ENCODE measurements at places on chromosomes 5 and 9.
A peak's percentile ranks its signal among the peaks of the same experiment; 100 is the strongest.

GRCh38 chr5:92505145-92505544 is 1075.9 kb downstream of the NR2F1-AS1 start:
- DNase-seq, result peak; percentile 34

DNA sequence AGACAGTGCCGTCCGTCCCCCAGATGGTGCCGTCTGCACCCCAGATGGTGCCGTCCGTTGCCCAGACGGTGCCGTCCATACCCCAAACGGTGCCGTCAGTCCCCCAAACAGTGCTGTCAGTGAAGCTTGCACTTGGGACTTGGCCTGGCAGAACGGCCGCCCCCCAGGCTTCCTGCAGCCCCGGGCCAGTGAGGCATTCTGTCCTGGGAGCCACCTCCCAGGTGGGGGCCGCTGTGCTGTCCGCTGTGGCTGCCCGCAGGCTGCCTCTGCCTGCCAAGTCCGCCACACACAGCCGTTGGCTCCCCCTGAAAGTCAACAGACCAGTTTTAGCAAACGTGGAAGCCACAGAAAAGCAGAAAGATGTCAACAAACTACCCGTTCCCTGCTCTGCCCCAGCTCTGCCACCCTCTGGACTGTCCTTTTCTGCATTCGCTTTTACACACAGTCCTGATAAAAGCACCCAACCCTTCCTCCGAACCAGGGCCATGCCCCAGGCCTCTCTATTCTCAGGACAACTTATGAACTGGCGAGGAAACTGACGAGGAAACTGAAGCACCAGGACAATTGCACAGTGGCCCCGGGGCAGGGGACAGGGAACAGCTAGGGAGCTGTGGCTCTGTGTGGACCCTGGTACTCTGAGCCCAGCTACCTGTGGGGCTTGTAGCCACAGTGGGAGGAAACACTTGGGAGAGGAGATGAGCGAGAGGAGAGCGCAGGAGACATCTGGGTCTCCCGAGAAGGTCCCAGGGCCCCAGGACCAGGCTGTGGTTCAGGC is 39.6 kb upstream of the RXRA start:
- no peak for DNase-seq

GRCh38 chr9:74960561-74960960 is 7.8 kb upstream of the C9orf40 start:
- DNase-seq, result peak; percentile 62

DNA sequence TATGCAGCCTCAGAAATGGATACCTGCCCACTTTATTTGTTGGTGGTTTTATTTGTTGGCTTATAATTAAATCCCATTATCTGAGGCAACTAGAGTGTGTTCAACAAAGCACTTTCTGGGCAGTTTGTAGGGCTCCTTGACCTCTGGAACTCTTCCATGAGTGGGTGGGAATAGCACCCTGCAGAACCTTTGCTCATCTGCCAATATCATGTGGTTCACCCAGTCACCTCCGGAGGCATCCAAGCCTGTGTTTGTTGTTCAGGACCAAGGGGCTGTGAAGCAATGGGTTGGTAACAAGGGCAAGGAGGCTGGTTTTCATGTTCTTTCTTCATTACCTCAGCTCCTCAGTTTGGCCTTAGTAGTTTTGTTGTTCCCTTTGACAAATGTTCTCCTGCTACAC is 314.0 kb downstream of the NDUFS4 start:
- peak; percentile 13 for DNase-seq

DNA sequence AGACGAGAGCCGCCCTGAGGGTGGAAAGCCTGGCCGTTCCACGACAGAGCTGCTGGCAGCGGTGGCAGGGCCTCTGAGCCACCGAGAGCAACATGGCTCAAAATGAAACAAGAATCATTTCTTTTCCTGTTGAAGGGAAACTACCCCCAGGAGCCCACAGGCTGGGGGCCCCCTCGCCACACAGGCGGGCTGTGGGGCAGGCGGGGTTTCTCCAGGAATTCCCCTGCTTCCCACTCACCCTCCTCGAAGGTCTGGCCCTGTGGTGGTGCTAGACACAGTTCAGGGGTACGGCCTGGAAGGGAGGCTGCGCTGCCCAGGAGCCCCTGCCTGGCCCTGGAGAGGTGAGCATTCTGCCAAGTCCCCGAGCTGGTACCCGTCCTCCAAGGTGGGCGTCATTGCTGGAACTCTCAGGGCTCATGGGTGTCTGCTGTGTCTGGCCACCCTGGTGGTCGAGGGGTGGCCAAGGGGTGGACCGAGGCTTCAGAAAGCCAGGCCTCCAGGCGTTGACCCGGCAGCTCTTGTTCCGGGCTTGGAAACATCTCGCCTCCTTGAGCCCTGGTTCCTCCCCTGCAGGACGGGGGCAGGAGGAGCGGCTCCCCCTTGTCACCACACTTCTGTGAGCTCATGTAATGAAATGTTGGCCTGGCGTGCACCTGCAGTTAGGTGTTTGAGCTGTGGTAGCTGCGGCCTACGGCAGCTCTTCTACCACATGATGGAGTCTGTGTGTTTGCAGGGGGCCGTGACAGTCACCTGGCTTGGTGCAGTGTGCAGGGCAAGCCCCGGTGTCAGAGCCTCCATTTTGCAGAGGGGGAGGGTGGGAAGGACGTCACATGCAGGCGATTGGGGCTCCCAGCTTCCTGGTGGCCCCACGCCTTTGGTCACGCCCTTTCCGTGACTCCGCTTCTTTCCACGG is 65.3 kb downstream of the RXRA start:
- DNase-seq, result no peak

DNA sequence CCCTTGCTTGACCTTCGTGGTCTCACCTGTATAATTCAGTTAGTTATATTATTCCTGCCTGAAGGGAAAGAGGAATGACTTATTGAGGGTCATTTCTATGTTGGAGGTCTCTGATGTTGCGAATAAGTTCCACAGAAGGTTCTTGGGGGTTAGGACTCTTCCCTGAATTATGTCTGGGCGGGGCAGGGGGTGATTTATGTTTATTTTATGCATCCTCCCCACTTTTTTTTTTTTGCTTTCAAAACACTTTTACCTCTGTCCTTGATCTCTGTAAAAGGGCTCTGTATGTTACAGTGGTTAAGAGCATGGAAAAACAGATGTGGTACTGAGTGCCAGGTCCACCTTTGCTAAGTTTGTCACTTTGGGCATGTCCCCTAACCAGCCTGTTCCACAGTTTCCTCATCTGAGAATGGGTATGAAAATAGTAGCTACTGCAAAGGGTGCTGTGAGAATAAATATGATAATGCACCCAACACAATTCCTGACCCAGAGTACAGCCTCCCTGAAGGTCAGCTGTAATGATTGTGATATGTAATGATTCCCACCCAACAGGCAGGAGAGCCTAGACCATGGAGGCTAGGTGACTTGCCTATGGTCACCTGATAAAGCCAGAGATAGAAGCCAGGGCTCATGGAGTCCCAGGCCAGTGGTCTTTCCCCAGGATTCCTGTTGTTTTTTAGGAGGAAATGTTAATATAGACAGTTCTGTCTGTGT is 54.8 kb downstream of the SLC22A5 start:
- DNase-seq, result no peak

DNA sequence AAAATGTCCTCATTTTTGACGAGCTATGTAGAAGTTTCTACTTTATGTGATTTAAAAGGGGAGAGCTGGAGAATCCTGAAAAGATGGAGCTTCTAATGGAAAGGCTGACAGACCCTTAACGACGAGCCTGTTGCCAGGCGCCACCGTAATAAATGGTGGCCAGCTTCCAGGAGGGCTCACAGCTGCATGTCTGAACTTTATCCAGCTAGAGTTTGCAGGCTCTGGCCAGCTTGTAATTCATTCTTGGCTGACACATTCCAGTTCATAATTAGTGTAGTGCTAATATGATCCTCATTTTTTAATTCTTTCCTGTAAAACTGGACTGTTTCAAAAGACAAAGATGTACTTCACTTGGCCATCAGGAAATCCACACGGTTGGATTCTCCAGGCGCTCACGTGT is 246.7 kb downstream of the GAS1 start:
- no peak for DNase-seq

GRCh38 chr5:1204693-1205242 is 3.4 kb downstream of the SLC6A19 start:
- peak; percentile 49 for DNase-seq

- no peak for DNase-seq
Observed at GRCh38 chr5:131671409-131671808, 36.4 kb upstream of the RAPGEF6 start.

- DNase-seq, result no peak
Observed at GRCh38 chr5:88116396-88116795, 152.2 kb downstream of the TMEM161B start.

GRCh38 chr9:106878934-106879333 is 16.0 kb downstream of the ZNF462 start:
- peak; percentile 61 for DNase-seq

DNA sequence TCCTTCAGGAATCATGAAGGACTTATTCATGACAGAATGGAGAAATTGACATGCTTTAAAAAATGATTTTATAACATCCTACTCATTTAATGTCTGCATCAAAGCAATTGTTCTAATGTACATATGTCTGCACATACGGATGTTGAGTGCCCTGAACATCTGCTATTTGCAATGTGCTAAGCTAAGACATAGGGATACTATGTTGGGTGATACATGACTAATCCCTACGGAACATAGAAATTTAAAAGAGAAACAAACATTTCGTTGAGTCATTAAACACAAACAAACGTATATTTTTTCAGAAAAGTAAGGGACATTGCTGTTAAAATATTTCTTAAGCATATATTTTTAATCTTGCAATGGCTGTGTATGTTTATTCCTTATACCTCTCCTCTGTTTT is 686.5 kb upstream of the ADAMTS16 start:
- no peak for DNase-seq

DNA sequence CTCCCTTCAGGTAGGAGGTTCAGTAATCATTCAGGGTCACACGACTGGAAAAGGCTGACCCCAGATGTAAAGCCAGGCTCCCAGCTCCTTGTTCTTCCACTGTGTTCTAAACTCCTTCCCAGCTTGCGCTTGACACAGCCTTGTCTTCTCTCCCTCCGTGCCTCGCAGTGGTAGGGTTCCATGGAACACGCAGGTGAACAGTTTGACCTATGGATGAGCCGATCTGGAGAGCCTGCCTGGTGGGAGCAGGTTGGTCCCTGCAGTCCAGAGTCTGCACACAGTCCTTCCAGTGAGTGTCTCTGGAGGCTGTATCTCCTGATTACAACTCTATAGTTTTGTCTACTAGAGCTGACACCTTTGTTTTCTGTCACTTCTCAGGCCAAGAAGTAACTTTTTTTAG is 85.9 kb downstream of the IQGAP2 start:
- no peak for DNase-seq

DNA sequence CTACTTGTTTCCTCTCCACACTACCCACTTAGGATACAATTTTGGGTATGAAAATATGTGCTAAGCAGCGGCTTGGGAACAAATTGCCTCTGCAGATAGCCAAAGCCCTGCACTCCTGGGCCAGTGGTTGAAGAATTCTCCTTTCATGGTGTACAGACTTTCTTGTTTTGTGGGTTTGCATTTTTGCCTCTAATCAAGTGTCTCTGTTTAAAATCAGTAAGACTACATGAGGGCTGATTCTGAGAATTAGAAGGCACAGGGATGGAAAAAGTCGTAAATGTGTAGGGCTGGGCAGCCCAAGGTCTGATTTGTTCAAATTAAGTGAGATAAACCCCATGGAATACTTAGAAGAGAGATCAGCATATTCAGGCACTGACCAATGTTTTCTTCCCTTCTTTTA is 103.7 kb upstream of the CD180 start:
- DNase-seq, result no peak

DNA sequence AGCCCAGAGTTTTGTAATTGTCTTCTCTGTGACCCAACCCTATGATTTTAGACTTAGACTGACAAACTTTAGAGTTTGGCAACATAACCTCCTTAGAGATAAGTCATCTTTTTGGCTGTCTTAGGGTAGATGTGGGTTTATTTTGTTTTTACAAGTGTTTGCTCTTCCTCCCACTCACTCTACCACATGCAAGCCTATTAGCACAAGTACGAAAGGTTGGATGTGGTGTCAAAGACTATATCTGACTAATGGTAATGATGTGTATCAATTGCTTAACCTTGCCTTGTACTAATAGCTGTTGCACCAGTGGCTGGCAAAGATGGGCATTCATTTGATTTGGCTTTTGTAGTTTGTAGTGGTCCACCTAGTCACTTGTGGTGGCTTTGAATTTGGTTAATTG is 46.5 kb downstream of the SLC25A46 start:
- no peak for DNase-seq

DNA sequence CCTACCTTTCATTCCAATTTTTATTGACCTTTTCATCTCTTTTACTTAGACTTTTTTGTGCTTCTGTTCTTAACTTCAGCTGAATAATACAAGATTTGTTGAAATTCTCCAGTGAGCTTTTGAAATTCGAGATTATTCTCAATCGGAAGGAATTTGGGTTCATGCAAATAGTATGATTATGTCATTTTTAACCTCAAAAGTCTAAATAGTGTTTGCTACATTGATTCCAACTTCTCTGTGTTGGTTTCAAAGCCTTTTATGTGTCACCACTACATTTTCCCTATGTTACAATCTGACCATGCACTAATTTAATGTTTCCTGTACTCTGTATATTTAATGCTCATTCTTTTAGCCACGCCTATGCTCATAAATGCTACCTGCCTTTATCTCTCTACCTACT is 44.1 kb downstream of the VPS13A start:
- DNase-seq, result no peak

DNA sequence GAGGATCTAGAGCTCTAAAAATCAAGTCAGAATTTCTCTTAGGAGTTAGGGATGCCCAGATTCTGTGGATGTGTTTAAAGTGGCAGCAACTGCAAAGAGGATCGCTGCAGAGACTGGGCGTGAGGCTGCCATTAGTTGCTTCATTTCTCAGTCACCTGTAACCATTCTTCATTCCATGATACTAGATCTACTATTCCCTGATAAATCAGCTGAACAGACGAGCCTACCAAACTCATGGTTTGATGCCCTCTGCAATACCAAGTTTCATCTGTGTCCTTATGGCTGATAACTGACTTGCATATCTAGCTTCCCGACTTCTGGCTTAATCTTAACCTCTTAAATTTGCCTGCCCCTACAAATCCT is 33.3 kb downstream of the UBE2R2 start:
- no peak for DNase-seq

DNA sequence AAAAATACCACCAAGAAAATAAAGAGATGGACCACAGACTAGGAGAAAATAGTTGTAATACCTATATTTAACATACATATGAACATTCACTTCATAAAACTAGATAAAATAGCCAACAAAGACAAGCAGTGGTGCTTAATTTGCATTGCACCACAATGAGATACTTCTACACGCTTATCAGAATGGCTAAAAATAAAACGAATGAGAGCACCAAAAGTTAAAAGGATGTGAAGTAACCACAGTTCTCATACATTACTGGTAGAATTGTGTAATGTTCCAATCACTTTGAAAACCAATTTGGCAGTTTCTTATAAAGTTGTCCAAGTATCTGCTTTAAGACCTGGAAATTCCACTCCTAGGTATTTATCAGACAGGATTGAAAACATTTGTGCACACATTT is 198.9 kb upstream of the SGCD start:
- DNase-seq, result no peak

GRCh38 chr9:101736717-101737116 is 1.7 kb downstream of the GRIN3A start:
- no peak for DNase-seq

- DNase-seq, result peak; percentile 83
Observed at GRCh38 chr5:53035868-53036381, 46.8 kb downstream of the ITGA2 start.
